CD8-positive, alpha-beta T cell (primary cell): ENCODE measurements at places on chromosomes 3 and 15.
A peak's percentile ranks its signal among the peaks of the same experiment; 100 is the strongest.

DNA sequence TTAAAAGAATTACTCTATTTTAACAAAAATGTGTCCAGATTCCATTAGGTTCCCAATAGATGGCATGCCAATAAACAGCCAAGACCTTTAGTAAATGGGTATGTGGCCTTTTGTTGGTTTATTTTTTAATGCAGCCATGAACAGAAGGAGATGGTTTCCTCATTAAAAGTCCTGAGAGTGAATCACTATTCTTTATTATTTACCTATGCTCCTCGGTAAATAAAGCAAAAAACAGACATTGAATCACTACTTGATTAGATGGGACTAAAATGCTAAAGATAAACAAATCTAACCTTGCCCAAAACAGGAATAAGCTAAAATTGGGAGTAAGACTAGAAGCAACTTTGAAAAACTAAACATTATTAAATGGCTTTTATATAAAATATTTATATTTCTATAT, 94.2 kb downstream of the TNIK start:
- DNase-seq, result no peak

DNA sequence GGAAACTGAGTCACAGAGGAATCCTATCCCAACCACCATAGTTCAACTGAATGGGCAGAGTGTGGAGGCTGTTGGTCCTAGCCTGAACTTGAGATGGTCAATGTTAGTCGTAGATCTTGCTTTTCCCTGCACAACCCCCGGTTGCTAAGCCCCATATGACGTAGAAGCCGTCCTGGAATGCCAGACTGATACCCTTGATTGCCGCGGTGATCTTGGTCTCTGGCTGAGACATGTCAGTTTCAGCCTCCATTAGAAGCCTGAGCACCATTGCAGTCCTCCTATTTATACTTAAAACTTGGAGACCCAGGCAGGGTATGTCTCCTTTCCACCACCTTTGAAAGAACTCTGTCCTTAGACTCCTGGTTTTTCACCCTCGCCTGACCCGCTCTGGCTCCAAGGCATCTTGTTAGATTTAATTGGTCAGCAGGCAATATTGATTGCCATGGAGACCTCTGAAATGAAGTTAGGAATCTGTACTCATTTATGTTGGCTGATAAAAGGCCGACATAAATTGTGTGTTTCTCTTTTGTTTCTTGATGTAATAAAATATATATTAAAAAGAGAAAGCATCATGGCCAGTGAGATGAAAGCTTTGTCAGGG, 53.4 kb downstream of the RPLP1 start:
- no peak for DNase-seq

GRCh38 chr3:63067999-63068645, 192.9 kb upstream of the CADPS start:
- no peak for DNase-seq

DNA sequence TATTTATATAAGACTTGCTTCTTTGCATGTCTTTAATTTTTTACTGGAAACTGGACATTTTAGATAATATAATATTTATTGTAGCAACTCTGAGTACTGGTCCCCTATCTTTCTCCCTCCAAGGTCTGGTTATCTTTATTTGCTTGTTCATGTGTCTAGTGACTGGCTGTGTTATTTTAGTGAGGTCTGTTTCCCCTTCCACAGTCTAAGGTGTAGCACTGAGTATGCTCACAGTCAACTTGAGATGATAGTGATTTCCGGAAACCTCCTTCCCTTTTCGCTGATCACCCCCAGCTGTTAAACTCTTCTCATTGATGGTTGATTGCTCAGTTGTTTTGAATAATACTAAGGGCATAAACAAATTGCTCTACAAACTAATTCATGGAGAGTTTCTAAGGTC, 37.0 kb downstream of the PCNP start:
- DNase-seq, result no peak

DNA sequence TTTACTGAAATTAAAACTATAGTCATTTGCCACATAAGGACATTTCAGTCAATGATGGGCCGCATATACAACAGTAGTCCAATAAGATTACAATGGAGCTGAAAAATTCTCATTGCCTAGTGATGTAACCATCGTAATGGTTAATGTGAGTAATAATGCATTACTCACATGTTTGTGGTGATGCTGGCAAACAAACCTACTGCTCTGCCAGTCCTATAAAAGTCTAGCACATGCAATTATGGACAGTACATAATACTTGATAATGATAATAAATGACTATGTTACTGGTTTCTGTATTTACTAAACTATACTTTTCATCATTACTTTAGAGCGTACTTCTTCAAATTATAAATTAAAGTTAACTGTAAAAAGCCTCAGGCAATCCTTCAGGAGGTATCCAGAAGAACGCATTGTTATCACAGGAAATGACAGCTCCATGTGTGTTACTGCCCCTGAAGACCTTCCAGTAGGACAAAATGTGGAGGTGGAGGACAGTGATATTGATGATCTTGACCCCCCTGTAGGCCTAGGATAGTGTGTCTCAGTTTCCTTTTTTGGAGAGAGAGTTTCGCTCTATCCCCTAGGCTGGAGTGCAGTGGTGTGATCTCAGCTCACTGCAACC, 102.7 kb downstream of the ATP1B3 start:
- DNase-seq, result no peak

GRCh38 chr3:27985369-27986035, 255.9 kb upstream of the CMC1 start:
- no peak for DNase-seq

DNA sequence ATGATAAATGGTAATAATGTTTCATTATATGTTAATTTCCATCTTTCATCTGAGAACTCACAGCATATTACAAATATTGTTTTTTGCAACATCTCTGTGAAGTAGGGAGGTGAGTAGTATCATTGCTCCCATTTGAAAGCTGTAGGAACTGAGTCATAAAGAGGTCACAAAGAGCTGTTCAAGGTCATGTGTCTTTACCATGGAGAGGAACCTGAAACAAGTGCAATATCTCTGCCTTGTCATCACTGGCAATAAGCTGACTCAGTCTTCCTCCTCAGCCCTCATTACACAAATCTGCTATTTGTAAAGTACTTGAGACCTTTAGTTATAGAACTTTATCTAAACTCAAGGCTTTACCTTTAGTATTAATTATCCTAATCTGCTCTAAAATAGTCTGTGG, 4.4 kb upstream of the ATP13A4 start:
- DNase-seq, result no peak

GRCh38 chr3:144524531-144524930, 552.9 kb downstream of the DIPK2A start:
- no peak for DNase-seq

GRCh38 chr15:40045572-40046217, 6.7 kb upstream of the SRP14 start:
- peak; percentile 46 for DNase-seq

GRCh38 chr15:28967066-28967465, 81.3 kb downstream of the APBA2 start:
- DNase-seq, result no peak

DNA sequence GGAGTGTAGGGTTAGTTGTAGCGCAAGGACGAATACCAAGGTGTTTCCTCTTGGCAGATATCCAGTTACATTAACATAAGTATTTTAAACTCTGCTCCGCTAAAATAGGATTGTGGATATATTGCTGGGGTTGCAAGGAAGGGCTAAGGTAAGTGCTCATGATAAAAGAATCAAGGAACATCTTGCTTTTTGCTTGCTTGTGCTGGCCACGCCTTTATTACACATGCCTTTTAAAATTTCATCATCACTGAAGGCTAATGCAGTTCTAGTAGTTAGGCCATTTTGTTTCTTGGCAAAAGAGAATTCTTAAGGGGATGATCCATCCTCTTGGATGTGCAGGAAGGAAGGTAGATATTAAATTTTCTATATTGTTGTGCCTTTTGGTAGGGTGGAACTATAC, 415.6 kb upstream of the TPM1 start:
- DNase-seq, result no peak

- peak; percentile 8 for DNase-seq
Observed at GRCh38 chr3:151085889-151086483, 522 bp downstream of the MED12L start.

- no peak for DNase-seq
Observed at GRCh38 chr15:31025996-31026395, 34.6 kb upstream of the MTMR10 start.

DNA sequence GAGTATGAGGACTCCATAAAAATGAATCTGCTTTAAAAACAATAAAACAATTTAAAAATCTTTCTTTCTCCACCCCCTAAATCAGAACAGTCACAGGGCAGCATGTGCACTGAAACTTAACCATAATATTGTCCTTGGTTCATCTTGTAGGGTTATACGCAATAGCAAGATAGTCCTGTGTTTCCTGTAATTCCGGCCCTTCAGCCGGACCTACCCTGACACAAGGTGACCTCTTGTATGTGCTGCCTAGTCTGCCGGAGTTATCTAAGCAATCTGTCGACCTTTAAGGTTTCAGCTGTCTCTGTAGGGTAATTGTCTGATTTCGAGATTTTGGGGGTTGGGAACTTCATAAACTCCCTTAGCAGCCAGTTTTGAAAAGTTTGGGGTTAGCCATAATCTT, 99.9 kb downstream of the DHX36 start:
- DNase-seq, result no peak

- DNase-seq, result no peak
Observed at GRCh38 chr15:97459771-97460170, 500.7 kb upstream of the ARRDC4 start.

DNA sequence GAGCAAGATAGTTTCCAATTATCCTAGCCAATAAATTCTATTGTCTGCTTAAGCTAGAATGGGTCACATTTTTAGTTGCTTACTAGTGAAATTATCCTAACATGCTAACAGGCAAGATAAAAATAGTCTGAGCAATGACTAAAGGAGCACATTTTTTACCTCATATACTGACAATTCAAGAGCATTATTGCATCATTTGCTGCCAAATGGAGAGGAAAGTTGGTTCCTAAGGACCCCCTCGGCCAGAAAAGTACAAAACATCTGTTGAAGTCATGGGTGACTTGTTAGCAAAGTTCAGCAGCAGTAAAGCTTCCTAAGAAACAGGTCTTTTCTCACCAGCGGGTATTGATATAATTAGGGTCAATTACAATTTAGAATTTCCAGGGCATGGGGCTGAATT, 1001.0 kb downstream of the FHIT start:
- DNase-seq, result no peak

- DNase-seq, result no peak
Observed at GRCh38 chr15:85598718-85599398, 195.9 kb downstream of the KLHL25 start.

GRCh38 chr3:64379221-64379620, 154.0 kb upstream of the PRICKLE2 start:
- DNase-seq, result no peak

DNA sequence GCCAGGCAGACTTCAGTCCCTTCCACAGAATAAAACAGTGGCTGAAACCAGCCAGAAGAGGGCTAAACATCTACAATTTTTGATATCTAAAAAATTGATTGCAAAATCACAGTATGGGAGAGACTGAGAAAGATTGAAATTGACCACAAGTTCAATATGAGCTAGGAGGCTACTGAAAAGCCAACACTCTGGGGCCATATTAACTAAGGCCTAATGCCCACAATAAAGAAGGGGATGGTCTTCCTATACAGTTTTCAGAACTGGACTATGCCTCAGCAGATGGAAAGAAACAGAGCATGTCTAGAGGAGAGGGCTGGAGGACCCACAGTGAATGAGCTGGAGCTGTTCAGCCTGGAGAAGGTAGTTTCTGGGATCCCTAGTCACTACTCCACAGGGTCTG, 53.2 kb downstream of the WNT7A start:
- DNase-seq, result no peak

GRCh38 chr3:21377071-21377769, 373.8 kb downstream of the ZNF385D start:
- no peak for DNase-seq
